Right atrium auricular region (tissue), 2 donors: ENCODE measurements at places on chromosomes 13 and 19. TPM values are rescaled to one million over a fixed set of nuclear protein-coding genes. Genes with fewer than 3 reads are reported as not detected.
A peak's percentile ranks its signal among the peaks of the same experiment; 100 is the strongest.

MUC16 gene
- 2.6 TPM for total RNA-seq

HRC gene
- 1,164 TPM for total RNA-seq

MTUS2 gene
- 34.6 TPM for total RNA-seq

MYPOP gene
- total RNA-seq, result 6.0 TPM

ZSCAN22 gene
- total RNA-seq, result 2.6 TPM

- no peak overlapping the region for H3K27ac ChIP-seq
- no peaks in the 10 kb centered on the region for H3K4me1 ChIP-seq
Measured at GRCh38 chr13:66745307-66745706, 484.8 kb downstream of the PCDH9 start.

DNA sequence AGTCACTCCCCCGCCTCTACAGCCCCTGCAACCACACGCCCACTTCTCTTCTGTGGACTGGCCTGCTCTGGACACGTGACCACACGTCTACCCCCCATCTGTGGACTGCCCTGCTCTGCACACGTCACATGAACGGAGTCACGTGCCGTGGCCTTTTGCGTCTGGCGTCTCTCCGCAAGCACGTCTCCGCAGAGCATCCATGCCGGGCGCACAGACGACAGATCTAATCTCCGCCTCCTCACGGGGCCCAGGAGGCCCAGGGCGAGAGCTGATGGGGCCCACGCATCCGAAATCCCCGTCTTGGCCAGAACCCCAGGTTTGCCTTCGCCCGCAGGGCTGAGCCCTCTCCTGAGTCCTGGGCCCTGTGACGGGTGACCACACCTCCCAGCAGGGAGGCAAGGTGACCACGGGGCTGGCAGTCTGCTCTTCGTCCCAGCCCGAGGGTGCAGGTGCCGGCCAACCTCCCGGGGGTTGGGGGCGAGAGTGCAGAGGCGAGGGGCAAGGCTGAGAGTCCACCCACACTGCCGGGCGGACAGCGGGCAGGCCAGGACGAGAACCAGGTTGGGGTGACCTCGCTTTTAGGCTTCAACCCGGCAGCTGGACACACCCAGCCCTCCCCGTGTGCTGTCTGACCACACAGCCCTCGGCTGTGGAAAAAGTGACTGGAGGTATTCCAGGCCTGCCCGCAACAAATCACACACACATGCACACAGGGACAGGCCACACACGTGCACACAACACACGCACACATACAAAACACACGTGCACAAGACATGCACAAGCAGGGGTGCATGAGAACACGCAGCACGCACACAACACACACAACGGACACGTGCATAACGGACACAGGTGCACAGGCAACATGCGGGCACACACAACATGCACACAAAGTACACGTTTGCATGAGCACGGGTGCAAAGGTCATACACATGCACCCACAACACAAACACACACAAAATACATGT, 3.9 kb downstream of the SBNO2 start:
- H3K4me1 ChIP-seq, result no peaks in the 10 kb centered on the region
- H3K27ac ChIP-seq, result no peak overlapping the region
- H3K36me3 ChIP-seq, result no peaks in the 10 kb centered on the region
- no peaks in the 10 kb centered on the region for H3K27me3 ChIP-seq
- no peak for DNase-seq
- no peak overlapping the region for H3K4me3 ChIP-seq

- no peaks in the 10 kb centered on the region for H3K27me3 ChIP-seq
- H3K4me3 ChIP-seq, result no peak overlapping the region
- DNase-seq, result no peak
- no peaks in the 10 kb centered on the region for H3K36me3 ChIP-seq
- no peaks in the 10 kb centered on the region for H3K4me1 ChIP-seq
Measured at GRCh38 chr13:93279982-93280381, 53.4 kb downstream of the GPC6 start.

- no peaks in the 10 kb centered on the region for H3K4me1 ChIP-seq
- no peaks in the 10 kb centered on the region for H3K36me3 ChIP-seq
- H3K27ac ChIP-seq, result no peak overlapping the region
- DNase-seq, result no peak
- no peak overlapping the region for H3K4me3 ChIP-seq
Measured at GRCh38 chr13:97521726-97522125, 87.8 kb downstream of the RAP2A start.

- no peaks in the 10 kb centered on the region for H3K36me3 ChIP-seq
- no peak overlapping the region for H3K4me3 ChIP-seq
- H3K27me3 ChIP-seq, result no peaks in the 10 kb centered on the region
Measured at GRCh38 chr13:51849145-51850101, 4.4 kb upstream of the TMEM272 start.

DNA sequence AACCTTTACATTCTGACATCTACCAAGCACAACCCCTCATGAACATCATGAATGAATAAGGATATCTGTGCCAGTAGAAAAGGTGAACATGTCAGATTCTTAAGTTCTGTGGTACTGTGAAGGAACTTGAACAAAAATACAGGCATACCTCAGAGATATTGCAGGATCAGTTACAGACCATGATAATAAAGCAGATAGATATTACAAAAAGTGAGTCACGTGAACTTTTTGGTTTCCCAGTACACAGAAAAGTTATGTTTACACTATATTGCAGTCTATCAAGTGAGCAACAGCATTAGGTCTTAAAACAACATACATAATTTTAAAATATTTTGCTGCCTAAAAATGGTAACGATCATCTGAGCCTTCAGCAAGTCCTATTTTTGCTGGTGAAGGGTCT, 101.2 kb downstream of the DIAPH3 start:
- no peaks in the 10 kb centered on the region for H3K36me3 ChIP-seq
- H3K27ac ChIP-seq, result no peak overlapping the region
- H3K4me1 ChIP-seq, result no peaks in the 10 kb centered on the region
- H3K4me3 ChIP-seq, result no peak overlapping the region

DNA sequence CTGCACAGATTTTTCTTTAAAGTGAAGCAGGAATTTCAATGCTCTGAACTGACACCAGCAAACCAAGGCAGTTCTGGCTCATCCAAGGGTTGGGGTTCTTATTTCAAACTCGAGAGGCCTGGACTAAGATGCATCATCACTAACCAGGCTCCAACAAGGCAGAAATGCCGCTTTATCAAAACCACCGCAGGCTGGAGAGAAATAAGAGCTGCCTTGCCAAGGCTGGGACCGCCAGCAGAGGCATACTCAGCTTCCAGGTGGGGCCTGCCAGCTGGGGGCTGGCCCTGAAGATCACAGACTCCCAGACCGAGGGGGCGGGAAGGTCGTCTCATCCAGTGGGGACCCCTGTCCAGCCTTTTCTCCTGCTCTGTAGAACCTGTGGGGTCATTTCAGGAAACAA, 37.4 kb upstream of the GAS6 start:
- DNase-seq, result peak; percentile 30
- no peak overlapping the region for H3K27ac ChIP-seq
- H3K4me1 ChIP-seq, result no peaks in the 10 kb centered on the region
- no peaks in the 10 kb centered on the region for H3K36me3 ChIP-seq
- H3K4me3 ChIP-seq, result no peak overlapping the region

- H3K27ac ChIP-seq, result no peak overlapping the region
- DNase-seq, result no peak
- no peaks in the 10 kb centered on the region for H3K27me3 ChIP-seq
- peaks cover 11% of the 10 kb centered on the region for H3K4me1 ChIP-seq
- H3K4me3 ChIP-seq, result no peak overlapping the region
- no peaks in the 10 kb centered on the region for H3K36me3 ChIP-seq
Measured at GRCh38 chr13:99129050-99129449, 71.6 kb upstream of the UBAC2 start.

DNA sequence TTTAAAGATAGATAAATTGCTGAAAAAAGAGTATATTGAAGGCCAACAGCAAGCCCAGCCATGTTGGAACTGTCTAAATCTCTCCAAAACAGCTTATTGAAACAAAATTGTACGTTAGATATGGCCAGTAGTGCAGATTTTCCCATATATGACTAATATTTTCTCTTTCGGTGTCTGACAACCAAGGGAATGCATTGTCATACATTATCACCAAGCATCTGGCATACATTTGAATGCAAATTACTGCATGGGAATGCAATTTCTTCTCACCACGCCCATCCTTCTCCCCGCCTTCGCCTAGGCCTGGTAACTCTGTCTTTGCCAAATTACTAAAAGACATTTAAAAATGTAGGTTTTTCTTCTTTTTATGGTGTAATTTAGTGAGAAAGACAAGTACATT, 32.5 kb upstream of the IRS2 start:
- DNase-seq, result no peak
- H3K27ac ChIP-seq, result no peak overlapping the region
- H3K27me3 ChIP-seq, result no peaks in the 10 kb centered on the region
- H3K4me3 ChIP-seq, result no peak overlapping the region

DNA sequence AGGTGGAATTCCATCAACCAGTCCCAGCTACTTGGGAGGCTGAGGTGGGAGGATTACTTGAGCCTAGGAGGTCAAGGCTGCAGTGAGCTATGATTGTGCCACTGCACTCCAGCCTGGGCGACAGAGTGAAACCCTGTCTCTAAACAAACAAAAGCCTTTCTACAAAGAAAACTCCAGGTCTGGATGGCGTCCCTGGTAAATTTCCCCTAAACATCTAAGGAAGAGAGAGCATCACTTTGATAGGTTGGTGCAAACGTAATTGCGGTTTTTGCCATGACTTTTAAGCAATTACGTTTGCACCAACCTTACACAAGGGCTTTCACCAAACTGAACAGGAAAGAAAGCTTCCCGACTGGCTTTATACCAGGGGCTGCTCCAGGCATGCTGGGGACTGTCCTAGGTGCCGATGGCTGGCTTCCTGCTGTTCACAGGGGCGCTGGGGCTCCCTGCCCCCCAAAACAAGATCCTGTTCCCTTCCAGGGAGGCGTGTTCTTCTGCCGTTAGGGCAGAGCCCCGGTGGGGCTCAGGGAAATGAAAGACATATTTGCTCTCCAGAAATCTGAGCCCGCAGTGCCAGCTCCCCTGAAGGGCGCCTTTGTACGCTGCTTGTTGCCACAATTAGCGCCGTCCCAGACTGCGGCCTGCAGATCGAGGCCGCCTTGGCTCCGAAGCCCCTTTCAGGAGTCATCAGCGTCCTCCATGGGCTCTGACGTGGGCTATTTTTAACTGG, 38.7 kb upstream of the KLF2 start:
- H3K4me1 ChIP-seq, result no peaks in the 10 kb centered on the region
- H3K36me3 ChIP-seq, result no peaks in the 10 kb centered on the region
- H3K27ac ChIP-seq, result peak overlapping the region; percentile 95
- no peak overlapping the region for H3K4me3 ChIP-seq

DNA sequence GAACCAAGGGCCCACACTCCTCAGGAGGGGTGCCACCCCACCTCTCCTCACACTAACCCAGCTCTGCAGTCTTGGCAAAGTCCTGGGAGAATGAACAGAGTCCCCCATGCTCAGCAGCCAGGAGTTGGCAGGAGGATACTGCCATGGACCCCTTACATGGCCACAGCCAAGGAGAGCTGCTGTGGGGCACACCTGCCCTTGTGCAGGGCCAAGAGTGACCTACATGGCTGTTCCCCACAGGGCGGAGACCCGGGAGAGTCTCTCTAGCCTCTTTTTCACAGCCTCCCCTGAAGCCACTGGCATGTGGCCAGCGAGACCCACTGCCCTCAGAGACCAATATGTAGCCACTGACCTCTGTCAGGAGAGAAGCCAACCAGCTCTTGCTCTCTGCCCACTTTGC, 45.9 kb upstream of the VSTM2B start:
- no peak overlapping the region for H3K4me3 ChIP-seq
- no peaks in the 10 kb centered on the region for H3K27me3 ChIP-seq
- no peak for DNase-seq
- H3K4me1 ChIP-seq, result no peaks in the 10 kb centered on the region
- H3K36me3 ChIP-seq, result no peaks in the 10 kb centered on the region

DNA sequence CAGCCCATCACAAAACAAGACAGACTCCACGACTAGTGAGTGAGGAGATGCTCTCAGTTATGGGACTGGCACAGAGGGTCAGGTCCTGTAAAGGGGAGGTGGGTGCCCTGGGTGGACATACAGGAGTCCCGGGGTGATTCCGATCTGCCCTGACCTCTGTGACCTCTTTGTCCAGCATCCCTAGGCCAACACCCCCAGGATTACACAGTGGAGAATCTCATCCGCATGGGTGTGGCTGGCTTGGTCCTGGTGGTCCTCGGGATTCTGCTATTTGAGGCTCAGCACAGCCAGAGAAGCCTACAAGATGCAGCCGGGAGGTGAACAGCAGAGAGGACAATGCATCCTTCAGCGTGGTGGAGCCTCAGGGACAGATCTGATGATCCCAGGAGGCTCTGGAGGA, 6.4 kb upstream of the LILRA1 start:
- no peaks in the 10 kb centered on the region for H3K4me1 ChIP-seq
- no peak overlapping the region for H3K4me3 ChIP-seq
- no peaks in the 10 kb centered on the region for H3K36me3 ChIP-seq
- no peak for DNase-seq

- no peak overlapping the region for H3K27ac ChIP-seq
- no peaks in the 10 kb centered on the region for H3K4me1 ChIP-seq
- DNase-seq, result no peak
- no peaks in the 10 kb centered on the region for H3K27me3 ChIP-seq
- no peaks in the 10 kb centered on the region for H3K36me3 ChIP-seq
Measured at GRCh38 chr13:100611678-100612492, 23.3 kb upstream of the GGACT start.

DNA sequence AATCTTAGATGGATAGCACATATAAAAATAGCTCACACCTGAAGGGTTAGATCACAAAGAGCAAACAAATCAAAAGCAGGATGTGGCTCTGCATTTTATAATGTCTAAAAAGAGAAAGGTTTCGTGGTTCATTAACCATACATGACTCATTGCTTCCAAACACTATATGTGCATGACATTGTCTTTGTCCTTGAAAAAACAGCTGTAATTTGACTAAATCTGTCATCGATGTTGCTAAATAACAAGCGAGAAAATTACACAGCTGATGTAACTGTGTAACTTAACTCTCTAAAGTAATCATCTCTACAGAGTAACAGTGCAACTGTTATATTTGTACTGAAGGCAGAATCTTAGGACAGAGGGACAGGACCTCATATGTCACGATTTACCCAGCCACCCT, 383.1 kb upstream of the GPC6 start:
- H3K36me3 ChIP-seq, result no peaks in the 10 kb centered on the region
- no peak for DNase-seq
- H3K4me1 ChIP-seq, result no peaks in the 10 kb centered on the region
- H3K4me3 ChIP-seq, result no peak overlapping the region
- H3K27ac ChIP-seq, result no peak overlapping the region

GRCh38 chr13:94233837-94234236, 245.6 kb downstream of the DCT start:
- H3K4me1 ChIP-seq, result no peaks in the 10 kb centered on the region
- H3K36me3 ChIP-seq, result no peaks in the 10 kb centered on the region
- H3K4me3 ChIP-seq, result no peak overlapping the region
- H3K27me3 ChIP-seq, result no peaks in the 10 kb centered on the region
- no peak overlapping the region for H3K27ac ChIP-seq

DNA sequence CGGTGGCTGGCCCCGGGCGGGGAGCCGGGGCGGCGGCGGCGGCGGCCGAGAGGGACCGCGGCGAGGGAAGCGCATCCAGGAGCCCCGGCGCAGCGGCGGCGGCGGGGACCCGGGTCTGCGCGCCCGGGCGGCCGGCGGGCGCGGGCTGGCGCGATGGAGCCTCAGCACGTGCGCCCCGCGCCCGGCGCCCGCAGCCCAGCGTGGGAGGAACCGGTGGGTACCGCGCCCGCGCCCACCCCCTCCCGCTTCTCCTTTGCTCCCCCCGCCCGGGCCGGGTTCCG, 7.8 kb upstream of the DGKH start:
- peaks cover 16% of the 10 kb centered on the region for H3K4me1 ChIP-seq
- no peaks in the 10 kb centered on the region for H3K27me3 ChIP-seq
- no peaks in the 10 kb centered on the region for H3K36me3 ChIP-seq
- DNase-seq, result no peak
- peak overlapping the region; percentile 69 for H3K4me3 ChIP-seq
- H3K27ac ChIP-seq, result peak overlapping the region; percentile 97

GRCh38 chr13:77696006-77696878, 1.2 kb upstream of the SLAIN1 start:
- peak overlapping the region; percentile 84 for H3K4me3 ChIP-seq
- H3K27ac ChIP-seq, result peak overlapping the region; percentile 55
- no peaks in the 10 kb centered on the region for H3K36me3 ChIP-seq
- no peak for DNase-seq
